ENCODE measurements at places on chromosomes 3 and 15.

DNA sequence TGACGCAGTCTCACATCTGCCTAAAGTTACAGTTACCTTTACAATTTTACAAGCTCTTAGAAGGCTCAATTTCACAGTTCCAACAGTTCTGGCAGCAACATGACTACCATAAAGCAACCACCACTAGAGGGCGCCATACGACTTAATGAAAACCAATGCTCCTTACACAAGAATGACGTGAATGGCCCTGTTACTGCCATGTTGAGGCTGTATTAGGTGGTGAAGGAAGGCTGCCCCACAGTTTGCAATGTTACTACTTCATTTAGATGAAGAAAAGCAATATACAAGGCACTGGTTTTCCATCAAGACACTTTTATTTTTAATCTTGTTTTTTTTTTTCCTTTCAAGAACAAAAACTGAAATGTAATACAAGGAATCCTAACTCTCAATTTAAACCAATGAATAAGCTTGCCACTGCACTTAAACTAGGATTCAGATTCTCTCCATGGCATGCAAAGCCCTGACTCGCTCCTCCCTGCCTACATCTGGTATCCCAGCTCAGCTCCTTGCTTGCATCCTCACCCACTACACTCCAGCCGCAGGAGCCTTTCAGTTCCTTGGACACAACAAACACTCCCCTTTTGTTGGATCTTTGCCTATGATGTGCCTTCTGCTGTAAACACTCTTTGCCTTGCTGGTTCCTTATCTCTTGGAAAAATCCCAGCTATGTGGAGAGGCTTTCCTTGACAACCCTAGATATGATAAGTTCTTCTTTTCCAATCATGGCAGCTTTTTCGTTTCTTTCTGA lies 270.7 kb downstream of the GBE1 start:
- peak; percentile 32 for DNase-seq

DNA sequence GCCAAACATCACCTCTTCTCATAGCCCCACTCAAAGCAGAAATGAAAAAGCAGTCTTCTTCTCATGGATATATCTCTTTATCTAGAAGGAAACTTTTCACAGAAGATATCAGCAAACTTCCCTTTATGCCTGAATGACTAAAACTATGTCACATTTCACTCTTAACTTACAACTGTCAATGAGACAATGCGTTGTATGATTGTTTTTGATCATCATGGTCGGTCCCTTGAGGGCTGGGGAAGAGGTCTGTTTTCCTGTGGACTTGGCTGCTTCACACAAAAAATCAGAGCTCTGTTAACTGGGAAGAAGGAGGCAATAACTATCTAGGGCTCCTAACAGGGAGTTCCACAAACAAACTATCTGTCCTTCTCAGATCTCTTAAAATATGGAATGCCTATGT lies 5.1 kb downstream of the NLGN1 start:
- DNase-seq: no peak

DNA sequence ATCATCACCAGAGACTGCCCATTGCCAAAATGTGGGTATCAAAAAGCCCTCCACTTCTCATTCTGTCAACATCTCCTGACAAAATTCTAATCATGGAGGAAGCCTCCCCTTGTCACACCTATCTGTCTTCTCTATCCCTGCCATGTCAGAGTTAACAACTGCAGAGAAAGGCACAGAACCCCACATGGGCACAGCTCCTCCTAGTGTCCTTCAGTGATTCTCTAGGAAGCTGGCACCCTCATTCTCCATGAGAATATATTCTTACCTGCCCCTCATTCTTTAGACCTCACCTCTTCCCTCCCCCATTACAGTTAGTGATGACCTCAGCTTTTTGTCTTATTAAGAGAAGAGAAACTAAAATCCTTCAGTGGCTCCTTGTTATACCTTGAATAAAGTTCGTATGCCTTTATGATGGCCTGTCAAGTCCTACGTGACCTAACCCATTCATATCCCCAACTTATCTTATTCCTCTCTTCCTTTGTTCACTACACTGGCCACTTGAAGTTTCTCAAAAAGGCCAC lies 44.6 kb downstream of the NME9 start:
- DNase-seq: no peak

- no peak for DNase-seq
Measured at GRCh38 chr3:125582707-125583106, 12.6 kb downstream of the OSBPL11 start.

- no peak for DNase-seq
Measured at GRCh38 chr15:41633609-41634008, 26.6 kb upstream of the MGA start.

GRCh38 chr15:74995779-74996765 lies 709 bp downstream of the SCAMP5 start:
- no peak for DNase-seq

DNA sequence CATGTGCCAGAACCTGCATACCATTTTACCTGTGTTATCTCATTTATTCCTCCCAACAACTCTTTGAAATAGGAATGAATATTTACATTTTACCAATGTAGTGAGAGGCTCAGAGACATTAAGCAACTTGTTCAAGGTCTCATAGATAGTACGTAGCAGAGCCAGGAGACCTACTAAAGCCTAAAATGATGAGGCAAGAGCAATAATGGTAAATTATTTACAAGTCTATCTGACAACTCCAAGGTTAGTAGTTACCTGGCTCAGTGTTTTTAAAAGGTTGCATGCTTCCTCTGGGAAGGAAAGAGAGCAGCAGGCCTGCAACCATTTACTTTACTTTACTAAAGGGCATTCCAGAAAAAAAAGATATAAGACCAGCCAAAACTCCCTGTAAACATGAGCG lies 103.0 kb downstream of the CFAP20DC start:
- no peak for DNase-seq

Measured in thymus (tissue), 14 donors.